ENCODE measurements at places on chromosomes 16 and 17.

DNA sequence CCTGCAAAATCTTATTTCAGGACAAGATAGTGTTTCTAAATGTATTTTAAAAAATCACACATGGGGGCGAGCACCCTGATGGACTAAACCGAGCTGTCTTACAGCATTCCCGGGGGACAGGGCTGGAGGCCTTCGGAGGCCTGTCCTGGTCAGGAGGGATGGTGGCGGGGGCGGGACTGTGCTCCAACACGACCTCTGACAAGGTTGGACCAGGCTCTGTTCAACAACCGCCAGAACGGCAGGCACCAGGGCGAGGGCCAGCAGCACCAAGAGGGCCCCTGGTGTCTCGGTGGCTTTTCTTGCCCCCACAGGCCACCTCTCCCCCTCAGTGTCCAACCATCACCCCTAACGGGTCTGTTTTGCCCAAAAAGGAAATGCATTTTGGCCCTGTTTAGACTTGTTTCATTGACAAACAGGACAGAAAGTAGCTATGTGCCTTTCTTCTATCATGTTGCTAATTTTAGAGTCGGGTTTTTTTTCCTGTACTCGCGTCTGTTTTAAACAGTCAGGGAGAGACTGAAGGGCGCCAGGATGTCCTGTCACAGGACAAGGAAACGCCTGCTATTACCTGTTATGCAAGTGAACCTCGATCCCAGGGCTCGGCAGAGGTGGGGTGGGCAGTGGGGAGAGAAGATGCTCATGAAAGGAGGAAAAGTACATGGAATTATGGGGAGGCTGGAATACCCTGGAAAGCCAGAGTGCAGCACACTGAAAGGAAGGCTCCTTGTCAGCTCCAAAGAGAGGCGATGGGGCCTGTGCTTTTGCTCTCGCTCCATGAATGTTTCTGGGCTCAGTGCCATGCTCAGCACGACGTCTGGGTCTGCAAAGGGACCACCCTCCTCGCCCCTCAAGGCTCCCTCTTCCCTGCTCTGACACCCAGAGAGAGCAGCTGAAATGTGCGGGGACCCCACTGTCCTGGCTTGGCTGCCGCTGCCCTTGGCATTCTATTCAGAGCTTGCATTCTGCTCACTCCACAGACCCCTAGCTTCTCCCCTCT is 11.9 kb downstream of the TMEM204 start:
- no peak for DNase-seq

DNA sequence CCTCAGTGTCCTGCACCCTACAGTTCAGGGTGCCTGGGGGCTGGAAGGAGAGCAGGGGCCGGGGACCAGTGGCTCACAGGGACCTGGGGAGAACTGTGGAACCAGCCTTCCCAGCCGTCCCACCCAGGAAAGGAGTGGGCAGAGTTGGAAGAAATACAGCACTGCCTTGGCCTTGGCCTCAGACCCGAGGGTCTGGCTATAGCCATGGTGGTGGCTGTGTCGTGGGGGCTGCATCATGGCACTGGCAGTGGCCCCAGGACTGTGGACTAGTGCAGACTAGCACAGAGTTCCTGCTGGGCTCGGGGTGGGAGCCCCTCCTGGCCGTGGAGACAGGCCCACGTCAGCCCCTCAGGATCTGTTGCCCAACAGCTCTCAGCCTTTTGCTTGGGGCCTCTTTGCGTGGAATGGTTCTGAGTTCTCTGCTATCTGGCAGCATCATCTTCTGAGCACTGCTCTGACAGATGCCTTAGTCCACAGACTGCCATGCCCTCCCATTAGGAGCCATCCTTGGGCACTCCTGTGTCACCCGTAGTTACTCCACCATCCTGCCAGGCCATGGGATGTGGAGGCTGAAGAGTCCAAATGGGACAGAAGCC is 12.6 kb upstream of the DNASE1 start:
- DNase-seq = no peak

DNA sequence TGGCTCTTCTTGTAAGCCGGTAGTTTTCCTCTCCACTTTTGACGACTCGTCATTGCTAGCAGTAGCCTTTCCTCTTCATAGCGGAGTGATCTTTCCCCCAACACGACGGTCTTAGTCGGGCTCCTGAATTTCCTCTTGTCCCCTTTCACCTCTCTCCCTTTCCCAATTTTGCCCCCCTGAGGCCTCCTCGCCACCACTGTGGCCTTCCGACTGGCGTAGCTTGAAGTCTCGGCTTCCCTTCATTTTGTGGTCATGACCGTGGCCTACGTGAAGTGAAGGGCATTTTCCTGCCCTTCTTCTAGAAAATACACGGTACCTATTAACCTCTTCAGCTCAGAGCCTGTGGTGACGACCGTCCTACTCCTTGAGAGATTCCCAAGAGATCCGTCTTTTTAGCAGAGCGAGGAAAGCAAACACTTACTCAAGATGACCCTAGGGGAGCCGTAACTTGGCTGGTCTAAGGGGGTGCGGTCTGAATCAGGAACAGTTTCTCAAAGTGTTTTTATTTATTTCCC is 787 bp downstream of the PRKAR1A start:
- no peak for DNase-seq

GRCh38 chr17:5854871-5855554 is 215.2 kb upstream of the WSCD1 start:
- no peak for DNase-seq

GRCh38 chr17:65294181-65294719 is 157.1 kb downstream of the RGS9 start:
- peak; percentile 15 for DNase-seq

DNA sequence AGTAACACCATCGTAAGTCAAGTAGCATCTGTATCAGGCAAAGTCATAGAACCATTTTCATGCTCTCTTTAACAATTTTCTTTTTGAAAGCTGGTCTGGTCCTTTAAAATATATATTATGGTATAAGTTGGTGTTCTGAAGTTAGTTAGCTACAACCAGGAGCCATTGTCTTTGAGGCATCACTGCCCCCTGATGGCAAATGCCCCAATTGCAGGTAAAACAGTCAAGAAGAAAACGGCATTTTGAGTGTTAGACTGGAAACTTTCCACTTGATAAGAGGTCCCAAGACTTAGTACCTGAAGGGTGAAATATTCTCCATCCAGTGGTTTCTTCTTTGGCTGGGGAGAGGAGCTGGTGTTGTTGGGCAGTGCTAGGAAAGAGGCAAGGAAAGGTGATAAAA is 14.1 kb downstream of the TP53 start:
- no peak for DNase-seq

GRCh38 chr16:3022208-3022683 is 1.5 kb downstream of the HCFC1R1 start:
- no peak for DNase-seq

- DNase-seq = no peak
These were observed 135.5 kb upstream of the CRHR1 start for GRCh38 chr17:45648642-45649041.

- DNase-seq = no peak
These were observed 40.8 kb upstream of the SEC14L1 start for GRCh38 chr17:77099997-77100396.

DNA sequence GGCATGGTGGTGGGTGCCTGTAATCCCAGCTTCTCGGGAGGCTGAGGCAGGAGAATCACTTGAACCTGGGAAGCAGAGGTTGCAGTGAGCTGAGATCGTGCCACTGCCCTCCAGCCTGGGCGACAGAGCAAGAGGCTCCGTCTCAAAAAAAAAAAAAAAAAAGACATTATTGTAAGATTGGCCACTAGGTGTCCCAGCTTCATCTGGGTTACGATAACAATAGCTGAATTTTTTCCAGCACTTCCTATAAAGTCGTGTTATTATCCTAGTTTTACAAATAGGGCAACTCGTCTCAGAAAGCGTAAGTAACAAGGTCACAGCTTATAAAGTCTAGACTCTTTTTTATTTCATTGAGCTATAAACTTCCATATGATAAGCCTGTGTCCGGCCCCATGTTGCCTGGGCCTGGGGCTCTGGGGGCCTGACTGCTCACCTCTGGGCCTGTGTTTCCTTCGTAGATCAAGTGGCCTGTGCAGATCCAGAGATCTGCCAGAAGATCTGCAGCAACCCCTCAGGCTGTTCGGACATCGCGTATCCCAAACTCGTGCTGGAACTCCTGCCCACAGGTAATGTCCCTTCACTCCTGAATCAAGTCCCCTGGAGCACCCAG is 60.5 kb downstream of the SLC5A11 start:
- no peak for DNase-seq

DNA sequence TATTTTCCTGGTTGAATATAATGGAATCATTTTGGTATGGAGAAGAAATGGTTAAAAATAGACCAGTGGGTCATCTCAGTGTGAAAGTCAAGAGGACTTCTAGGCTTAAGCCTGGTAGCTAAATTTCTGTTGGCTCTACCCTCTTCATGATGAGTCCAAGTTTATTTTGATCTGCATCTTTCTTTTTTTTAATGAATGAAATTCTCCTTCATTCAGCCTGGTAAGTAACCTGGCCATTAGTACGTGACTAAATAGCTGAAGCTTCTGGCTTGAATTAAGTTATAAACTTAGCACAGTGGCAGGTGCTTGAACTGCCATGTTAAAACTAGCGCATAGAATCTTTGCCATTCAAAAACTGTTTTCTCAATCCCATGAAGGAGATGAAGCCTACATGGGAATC is 28.0 kb downstream of the NF1 start:
- DNase-seq = no peak

DNA sequence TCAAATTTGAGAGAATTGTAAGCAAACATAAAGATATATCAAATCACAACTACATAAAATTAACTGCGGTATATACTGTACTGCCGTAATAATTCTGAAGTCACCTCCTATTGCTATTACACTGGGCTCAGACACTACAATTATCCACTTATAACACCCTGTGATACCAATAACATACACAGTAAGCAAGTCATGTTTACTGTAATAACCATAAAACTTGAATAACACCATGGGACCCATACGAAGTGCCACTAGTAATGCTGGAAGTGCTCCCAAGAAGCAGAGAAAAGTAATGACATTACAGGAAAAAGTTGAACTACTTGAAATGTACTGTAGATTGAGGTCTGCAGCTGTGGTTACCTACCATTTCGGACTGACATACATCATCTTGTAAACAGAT is 24.0 kb downstream of the CMC2 start:
- DNase-seq = no peak

GRCh38 chr17:74325743-74326379 is at the start of gene KIF19:
Gene KIF19, plus strand, starts transcription at chr17:74326226. Its CDS starts 124 bp downstream, at chr17:74326350.
- peak; percentile 56 for DNase-seq

DNA sequence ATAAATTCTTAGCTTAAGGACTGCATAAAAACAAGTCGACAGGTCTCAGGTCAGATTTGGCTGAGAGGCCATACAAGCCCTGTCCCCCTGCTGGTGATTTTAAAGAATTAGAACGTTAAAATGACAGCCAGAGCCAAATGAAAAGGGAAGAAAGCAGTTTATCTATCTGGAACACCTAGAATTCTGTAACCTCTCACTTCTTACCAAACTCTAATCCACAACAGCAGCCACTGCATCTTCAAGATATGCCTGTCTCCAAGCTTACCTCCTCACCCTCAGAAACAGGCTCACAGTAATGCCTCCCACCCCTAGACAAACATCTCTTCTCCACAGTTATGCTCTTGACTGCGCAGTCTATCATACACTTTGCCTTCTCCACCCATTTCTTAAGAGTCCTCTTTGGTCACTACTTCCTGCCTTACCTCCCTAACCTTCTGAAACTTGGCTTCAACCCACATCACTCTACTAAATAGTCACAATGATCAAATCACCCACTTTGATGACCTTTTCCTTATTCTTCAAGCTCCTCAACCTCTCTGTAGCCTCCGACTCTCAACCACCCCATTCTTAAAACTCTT is 14.2 kb downstream of the ANKFY1 start:
- DNase-seq = no peak

DNA sequence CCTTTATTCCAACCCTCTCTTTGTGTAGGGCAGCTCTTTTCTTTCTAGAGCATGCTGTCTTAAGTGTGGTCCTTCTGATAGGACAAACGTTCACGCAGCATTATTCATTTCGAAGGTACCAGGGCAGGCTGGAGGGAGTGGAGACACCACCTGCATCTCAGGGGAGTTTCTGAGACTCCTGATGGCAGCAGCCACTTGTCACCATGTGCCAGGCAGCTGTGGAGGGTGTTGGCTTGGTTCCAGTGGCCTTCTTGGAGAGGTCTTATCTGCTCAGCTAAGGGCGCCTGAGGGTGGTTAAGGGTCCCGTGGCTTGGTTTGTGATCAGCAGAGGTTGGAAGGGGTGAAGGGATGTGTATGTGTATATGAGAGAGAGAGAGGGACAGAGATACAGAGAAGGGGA is 257.1 kb upstream of the EEF2KMT start:
- no peak for DNase-seq

GRCh38 chr17:32486111-32486700 is 587 bp upstream of the CDK5R1 start:
- peak; percentile 87 for DNase-seq

- DNase-seq = no peak
These were observed at the start of gene SECTM1 for GRCh38 chr17:82333279-82334171. Gene SECTM1, minus strand, starts transcription at chr17:82333766. Its CDS starts 6,526 bp downstream, at chr17:82327240.

DNA sequence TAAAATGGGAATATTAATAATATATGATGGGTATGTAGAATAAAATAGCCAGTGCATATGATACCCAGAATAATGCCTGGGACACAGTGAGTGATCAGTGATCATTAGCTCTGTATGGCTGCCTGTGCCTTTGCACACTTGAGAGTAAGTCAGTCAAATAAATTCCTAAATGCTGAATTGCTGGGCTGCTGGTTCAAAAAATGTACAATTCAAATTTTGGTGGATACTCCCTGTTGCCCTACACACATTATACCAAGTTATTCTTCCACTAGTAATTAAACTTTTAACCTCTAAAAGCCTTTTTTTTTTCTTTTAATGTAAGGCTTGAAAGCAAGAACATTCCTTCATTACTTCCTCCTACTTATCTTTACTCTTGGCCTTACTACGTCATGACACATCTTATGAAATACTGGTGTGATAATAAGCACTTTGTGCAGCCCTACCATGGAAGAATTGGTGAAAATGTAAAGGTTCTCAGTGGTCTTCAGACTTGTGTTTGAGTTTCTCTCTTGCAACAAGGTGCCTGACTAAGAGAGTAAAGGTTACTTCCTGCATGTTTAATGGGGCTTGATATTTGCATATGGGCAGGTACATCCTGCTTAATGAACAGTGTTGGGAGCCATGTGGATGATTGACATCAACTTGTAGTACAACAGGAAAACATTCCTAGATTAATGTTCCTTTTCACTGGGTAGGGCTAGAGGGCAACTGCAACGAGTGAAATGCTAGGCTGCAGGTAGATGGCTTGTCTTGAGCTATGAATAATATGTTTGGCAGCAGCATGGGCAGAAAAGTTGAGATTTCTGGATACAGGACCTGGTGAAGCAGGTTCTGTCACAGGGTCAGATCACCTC is 84.3 kb downstream of the PRKCA start:
- DNase-seq = no peak
